ENCODE measurements at places on chromosomes 6 and 20.

DNA sequence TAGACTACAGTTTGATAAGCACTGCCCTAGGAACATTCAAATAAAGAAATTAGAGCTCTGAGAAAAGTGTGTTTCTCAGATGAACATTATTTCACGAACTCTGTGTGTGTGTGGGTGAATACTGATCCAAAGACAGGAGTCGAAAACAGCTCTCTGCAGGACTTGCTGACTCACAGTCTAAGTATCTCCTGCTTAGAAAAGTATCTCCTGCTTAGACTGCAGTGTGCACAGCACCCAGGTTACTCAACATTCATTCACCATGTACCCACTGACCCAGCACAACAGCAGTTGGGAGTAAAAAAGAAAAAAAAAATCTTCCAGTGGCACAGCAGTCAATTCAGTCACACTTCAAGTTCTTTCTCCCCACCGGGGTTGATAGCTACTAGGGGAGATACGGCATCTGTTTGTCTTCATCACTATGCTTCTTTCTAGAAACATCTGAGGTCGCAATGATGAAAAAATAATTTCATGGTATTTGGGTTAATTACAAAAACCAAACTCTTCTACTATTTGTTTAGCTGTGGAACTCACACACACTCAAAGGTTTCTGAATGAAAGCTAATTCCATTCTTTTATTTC is 48.0 kb downstream of the GCLC start:
- DNase-seq, result no peak

GRCh38 chr6:35376281-35376680 is 33.9 kb downstream of the PPARD start:
- DNase-seq, result no peak

- no peak for DNase-seq
Measured at GRCh38 chr6:159701413-159701999, 8.5 kb upstream of the SOD2 start.

- no peak for DNase-seq
Measured at GRCh38 chr6:134171517-134171916, 119.1 kb upstream of the SLC2A12 start.

DNA sequence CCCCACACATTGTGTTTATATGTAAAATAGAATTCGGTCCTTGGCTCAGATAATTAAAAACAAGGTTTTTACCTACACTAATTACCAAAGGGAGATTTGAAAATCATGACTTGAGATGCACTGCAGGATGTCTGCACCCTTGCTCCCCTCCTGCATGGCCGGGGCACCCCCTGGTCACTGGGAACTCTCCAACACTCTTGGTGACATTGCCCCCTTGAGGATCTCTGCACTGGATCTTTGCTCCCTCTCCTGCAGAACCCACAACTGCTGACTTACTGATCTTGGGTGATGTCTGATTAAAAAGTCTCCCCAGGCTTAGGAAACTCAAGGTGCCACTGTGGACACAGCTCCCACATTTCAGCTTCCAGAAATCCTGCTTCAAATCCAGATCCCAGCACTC is 17.1 kb upstream of the CSNK2A1 start:
- DNase-seq, result no peak

DNA sequence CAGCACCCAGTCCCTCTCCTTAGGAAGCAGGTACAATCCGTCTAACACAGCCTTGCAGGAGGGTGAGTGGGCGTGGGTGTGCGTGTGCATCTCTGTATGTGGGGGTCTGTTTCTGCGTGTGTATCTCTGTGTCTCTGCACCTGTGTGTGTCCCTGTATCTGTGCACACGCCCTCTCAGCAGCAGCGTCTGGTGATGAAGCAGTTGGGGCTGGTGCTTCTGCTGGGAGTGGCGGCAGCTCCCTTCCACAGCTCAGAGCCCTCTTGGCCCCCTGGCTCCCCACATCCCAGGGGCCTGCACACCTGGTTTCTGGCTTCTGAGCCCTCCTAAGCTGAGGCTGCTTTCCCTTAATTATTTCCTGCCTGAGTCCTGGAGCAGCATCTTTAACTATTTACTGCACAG is 49.5 kb upstream of the CCDC167 start:
- DNase-seq, result no peak
